ENCODE measurements at places on chromosomes 1 and 21.

- no peak for DNase-seq
Observed at GRCh38 chr1:68120136-68120791, 69.8 kb upstream of the DIRAS3 start.

DNA sequence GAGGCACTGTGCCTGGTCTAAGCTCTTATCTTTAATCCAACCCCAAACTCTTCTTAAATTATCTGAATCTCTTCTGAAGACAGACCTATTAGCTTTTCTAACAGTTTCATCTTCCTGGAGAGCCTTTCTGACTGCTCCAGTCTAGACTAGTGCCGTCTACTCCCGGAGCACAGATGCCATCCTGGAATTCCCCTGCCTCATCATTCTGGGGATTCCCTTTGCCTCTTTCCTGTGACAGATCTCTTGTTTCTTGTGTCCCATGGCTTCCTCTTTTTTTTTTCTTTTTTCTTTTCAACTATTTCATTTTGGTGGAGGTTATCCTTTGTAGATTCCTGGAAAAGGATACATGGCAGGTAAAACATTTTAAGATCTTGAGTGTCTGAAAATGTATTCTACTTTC lies 11.7 kb downstream of the SEMA4A start:
- DNase-seq: no peak

GRCh38 chr1:87335175-87335884 lies 6.7 kb downstream of the LMO4 start:
- DNase-seq: peak; percentile 61

DNA sequence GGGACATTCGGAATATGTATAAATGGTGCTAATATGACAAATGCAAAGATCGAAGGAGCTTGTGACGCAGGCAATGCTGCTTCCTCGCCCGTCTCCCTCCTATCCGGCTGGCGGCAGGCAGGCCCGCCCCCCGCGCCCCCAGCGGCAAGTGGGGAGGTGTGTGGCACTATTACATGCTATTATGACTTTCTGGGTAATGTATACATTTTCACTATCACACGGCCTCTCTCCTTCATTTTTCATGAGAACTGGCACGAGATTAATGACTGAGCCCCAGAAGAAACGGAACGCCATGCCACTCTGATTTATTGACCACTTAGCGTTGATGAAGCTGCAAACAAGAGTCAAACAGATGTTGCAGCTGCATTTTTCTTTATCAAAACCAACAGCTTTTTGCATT lies 138.9 kb upstream of the VAMP3 start:
- no peak for DNase-seq

- no peak for DNase-seq
Observed at GRCh38 chr1:171160211-171160610, 24.9 kb upstream of the FMO2 start.

- peak; percentile 62 for DNase-seq
Observed at GRCh38 chr1:17439250-17440073, at the start of gene RCC2. TSS of gene RCC2 (minus strand) at chr1:17439677. CDS start at chr1:17438514, 1,163 bp downstream.

- DNase-seq: peak; percentile 38
Observed at GRCh38 chr1:16420424-16421118, 16.7 kb downstream of the SPATA21 start.

GRCh38 chr1:59054172-59054571 lies 242.7 kb upstream of the FGGY start:
- no peak for DNase-seq

DNA sequence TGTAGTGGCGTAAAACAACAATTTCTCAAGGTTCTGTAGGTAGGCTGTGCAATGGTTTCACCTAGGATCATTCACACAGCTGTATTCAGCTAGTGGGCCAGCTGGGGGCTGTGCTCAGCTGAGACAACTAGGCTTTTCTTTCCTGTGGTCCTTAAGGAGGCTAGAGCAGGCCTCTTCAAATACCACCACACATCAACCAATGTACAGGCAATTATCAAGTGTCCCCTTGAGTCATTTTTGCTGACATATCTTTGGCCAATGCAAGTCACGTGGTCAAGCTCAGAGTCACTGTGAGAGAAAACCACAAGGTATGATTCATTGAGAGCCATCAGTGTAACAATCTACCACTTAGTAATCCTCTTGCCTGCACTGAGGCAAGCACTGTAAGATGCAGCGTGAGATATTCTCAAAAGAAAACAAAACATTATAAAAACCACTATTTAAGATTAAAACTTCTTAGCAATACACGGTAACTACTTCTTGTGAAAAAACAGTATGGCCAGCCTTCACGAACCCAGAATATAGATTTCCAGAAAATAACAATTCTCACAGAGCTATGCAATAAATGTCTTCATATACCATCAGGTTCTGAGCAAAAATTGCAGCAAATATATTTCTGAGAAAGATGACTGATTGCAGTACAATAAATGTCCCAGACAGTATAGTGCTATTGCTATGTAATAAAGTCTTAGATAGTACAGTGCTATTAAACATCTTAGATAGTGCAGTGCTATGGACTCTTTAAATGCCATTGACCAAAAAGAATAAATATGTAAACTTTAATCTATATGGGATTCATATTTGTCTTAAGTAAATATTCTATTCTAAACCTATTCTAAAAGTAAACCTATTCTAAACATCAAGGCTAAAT lies 55.3 kb downstream of the NME7 start:
- peak; percentile 38 for DNase-seq

DNA sequence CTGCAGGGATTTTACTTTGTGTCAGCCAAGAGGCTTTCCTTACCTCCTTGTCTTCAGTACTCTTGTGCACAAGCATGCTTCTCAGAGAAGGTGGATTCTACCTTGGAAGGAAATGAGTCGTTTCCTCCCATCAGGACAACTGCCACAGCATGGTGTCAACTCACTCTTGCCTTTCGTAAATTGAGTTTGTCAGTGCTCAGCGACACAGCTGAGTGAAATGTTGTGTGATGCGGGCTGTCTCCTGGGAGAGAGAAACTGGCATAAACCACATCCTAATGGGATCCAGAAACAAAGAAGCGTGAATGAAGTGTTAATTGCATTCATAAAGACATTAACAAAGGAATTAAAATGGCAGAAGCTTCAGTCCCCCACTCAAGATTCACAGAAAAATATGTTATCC lies 51.5 kb upstream of the SLC22A15 start:
- no peak for DNase-seq

DNA sequence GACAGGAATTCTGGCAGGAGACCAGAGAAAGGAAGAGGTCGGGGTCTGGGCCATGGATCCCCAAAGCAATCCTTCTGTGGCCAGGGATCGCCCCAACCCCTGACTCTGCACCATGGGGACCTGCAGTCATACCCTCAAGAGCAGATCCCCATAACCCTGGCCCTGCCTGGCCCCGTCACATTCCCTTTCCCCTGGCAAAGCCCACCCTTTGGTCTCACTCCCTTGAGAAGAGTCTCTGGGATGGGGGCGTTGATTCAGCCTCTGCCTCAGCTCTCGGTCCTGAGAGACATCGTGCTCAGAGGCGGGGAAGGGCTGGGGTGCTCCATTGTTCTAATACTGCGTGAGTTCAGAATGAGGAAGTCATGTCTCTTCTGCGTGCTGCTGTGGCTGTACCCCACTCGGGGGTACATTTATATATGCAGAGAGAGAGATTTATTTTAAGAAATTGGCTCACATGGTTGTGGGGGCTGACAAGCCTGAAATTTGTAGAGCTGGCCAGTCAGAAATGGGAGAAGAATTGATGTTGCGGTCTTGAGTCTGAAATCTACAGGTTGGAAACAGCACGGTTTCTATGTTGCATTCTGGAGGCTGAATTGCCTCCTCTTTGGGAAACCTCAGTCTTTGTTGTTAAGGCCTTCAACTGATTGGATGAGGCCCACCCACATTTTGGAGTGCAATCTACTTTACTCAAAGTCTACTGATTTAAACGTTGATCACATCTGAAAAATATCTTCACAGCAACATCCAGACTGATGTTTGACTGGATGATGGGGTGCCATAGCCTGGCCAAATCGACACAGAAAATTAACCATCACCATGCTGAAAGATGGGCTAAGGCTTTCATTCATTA lies 4.2 kb upstream of the PADI2 start:
- DNase-seq: no peak

GRCh38 chr1:164678136-164678700 lies 119.2 kb downstream of the PBX1 start:
- DNase-seq: no peak

- no peak for DNase-seq
Observed at GRCh38 chr1:244800821-244801220, 34.6 kb upstream of the COX20 start.

DNA sequence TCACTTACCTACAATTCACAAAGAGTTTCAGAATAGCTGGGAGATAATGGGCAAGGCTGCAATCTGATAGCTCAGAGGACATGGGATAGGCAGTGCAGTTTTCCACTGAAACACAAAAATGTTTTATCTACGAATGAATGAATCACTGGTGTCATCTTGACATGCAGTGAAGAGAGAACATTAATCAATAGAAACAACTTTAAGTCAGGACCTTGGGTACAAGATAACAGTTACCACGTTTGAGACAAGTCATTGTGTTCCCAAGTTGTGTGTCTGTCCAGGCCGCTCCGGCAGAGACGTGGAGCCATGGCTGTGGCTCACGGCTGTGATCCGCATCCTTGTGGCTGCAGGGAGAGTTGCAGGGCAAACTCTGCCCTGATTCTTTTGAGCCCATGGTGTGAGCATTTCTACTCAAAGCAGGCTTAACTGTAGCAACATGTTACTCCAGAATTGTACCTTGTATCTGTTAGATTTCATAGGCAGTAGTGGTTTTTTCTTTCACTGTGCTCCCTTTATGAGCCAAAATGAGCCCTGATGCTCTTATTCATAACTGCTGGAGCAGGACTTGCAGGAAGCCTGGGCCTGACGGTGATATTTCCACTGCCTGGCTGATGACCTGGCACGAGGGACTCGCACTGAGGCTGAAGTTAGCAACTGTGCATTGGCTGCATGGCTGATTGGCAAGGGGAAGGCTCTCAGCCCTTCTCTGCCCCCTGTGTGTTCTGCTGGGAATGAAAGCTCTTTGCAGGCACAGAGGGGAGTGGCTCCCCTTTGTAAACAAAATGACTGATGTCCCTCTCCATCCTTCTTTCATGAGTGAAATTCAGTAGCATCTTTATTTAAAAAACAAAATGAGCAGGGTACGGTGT lies 465.2 kb downstream of the AJAP1 start:
- DNase-seq: no peak

DNA sequence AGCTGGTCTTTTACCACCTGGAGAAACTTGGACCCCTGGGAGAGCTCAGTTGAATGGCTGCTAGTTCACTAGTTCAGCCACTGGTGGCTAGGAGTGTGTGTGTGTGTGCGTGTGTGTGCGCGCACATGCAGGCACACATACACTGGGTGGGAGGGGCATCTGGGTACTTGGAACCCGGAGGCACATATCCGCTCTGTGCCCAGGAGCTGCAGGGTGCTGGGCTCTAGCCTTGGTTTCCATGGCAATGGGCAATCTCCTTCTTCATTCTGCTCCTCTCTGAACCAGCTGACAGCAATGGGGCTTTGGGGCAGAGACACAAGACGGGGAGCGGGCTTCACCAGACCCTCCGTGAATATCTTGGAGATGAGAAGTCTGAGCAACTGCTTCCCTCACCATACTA lies 87.1 kb upstream of the DISP3 start:
- DNase-seq: no peak

GRCh38 chr1:113226148-113226547 lies 153.2 kb downstream of the LRIG2 start:
- no peak for DNase-seq

- DNase-seq: no peak
Observed at GRCh38 chr21:43333298-43334062, 93.5 kb downstream of the SIK1 start.

DNA sequence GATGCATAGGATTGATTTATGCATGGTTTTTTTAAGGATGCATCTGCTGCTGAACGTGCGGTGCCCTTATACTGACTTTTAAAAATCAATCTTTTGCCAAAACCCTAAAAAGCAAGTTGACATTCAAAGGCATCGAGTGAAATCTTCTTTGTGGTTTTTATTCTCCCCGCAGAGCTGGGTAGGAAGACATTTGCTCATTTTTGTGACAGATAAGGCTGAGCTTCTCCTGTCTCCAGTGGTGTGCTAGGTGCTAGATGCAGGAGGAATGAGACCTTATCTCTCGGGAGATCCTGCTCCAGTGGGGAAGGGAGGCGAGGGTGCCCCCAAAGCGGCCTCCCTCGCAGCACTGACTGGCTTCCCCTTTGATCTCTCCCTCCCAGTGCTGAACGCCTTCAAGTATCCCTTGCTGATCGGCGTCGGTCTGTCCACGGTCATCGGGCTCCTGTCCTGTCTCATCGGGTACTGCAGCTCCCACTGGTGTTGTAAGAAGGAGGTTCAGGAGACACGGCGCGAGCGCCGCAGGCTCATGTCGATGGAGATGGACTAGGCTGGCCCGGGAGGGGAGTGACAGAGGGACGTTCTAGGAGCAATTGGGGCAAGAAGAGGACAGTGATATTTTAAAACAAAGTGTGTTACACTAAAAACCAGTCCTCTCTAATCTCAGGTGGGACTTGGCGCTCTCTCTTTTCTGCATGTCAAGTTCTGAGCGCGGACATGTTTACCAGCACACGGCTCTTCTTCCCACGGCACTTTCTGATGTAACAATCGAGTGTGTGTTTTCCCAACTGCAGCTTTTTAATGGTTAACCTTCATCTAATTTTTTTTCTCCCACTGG lies 14.9 kb upstream of the CD101 start:
- no peak for DNase-seq

- DNase-seq: no peak
Observed at GRCh38 chr1:19081218-19081893, 124.9 kb upstream of the IFFO2 start.

- DNase-seq: no peak
Observed at GRCh38 chr1:230458509-230458908, 32.4 kb upstream of the PGBD5 start.

- no peak for DNase-seq
Observed at GRCh38 chr1:14895727-14896126, 257.8 kb upstream of the TMEM51 start.

- peak; percentile 17 for DNase-seq
Observed at GRCh38 chr1:176374967-176375569, 87.9 kb upstream of the PAPPA2 start.

DNA sequence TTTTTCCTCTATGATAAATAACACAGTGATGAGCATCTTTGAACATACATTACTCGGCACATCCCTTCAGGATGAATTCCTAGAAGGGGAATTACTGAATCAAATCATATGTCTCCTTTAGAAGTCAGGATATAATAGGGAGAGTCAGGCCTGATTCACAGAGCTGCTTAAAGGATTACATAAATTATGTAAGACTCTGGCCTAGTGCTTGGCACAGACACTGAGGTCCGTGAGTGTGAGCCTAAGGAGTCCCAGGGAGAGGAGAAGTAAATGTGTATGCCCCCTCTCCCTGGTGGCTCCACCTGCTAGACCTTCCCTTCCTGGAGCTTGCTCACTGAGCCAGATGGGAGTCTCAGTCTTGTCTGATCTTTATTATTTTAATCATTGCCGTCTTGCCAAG lies 8.6 kb upstream of the FOXE3 start:
- no peak for DNase-seq

Data from activated gamma-delta T cell treated with Interleukin-2 at 50 U/mL for 16 hours (primary cell).